GM18507 (cell line): ENCODE measurements at places on chromosomes 1 and 21.

DNA sequence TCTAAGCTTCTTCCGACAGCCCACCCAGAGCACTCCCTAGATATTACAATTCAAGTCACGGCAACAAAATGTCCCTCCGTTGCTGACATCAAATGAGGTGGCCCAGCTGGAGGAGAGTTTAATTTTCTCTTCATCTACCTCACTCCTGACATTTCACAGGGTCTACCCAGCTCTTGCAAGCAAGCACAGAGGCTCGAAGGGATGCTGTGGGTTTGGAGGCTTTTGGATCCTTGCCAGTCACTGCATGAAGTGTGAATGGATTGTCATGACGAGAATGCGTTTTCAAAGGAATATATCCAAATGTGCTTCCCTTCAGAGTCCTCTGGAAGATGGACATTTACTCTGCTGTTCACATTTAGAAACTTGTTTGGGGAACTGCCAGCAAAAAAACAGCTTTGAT lies 33.5 kb downstream of the CAPN8 start:
- DNase-seq = no peak

DNA sequence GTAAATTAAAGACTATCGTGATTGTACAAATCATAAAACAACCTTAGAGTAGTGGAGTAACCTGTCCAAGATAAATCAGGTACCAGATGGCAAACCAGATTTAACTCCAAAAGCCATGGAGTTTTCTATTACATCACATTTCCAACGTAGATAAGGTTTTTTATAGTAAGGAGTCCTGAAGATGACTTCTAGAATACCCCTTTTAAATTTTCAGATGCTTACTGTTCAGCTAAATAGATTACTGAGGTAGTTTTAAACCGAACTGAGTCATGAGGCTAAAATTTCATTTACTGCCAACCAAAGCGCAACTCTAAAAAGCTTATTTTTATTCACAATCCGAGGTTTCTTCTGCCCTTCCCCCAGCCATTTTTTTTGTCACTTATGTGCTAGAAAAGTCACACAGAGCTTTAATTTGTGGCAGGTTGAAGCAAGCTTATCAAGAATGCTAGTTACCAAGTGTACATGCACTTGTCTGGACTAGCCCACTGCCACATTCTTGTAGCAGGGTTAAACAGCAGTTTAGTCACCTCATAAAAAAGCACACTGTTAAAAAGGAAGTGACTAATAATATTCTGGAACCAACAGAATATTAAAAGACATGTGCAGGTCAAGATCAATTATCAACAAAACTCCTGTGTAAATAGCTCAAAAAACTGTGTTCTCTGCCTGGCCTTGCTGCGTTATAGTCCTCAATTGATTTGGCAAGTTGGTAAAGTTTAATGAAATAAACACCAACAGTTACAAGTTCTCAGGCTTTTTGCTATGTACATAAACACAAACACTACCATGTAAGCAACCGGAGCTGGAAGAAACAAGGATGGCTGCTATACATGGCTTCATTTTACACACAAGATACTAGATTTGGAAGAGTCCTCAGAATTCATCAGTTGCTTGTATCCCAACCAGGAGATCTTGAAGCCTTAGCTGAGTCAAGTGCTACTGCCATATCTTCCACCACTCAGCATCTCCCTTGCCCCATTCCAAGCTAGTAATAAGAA lies 180.3 kb upstream of the DMRTA2 start:
- DNase-seq = no peak

DNA sequence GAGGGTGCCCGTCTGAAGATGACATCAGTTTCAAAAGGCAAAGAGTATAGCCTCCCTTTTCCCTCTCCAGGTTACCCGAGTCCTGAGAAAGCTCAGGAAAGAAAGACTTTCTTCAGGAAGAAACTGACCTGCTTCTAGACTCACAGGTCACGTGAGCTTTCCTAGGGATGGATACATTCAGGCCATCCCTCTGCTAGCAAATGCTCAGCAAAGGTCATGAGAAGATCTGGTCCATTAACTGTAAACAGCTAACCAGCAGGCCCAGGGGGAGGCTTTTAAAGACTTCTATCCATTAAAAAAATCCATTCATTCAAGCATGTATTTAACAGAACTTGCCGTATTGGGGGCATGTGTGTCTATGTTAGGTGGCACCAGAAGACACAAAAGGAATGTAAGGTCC lies 605.5 kb downstream of the KIF26B start:
- no peak for DNase-seq

- DNase-seq = no peak
Observed at GRCh38 chr21:32748529-32748928, 20.7 kb upstream of the SYNJ1 start.

DNA sequence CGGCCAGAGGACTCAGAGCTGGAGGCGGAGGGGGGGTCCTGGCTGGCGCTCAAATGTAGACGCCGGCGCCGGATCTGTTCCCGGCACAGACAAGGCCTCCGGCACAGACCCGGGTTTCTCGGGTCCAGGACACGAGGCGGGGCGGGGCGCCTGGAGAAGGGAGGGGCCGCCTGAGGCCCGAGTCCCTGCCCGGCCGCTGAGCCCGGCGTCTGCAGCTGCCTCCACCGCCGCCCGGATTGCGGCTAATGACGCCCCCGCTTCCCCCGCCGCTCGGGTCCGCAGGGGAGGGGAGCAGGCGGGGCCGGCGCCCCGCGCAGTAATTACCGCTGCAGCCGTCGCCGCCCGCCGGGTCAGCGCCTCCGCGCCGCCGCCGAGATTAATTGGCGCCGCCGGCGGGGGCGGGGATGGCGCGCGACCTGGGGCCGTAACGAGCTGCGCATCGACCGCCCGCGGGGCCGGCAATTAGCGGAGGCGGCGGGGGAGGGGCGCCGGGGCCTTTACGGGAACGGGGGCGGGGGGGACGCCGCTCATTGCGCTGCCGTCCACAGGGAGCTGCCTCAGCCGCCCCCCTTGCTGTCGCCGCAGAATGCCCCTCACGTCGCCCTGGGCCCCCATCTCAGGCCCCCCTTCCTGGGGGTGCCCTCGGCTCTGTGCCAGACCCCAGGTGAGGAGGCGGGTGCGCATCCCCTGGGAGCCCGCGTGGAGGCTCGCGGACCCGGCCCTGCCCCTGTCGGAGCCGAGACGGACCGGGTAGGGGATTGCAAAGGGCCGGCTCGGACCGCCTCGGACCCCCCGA lies 17.3 kb downstream of the NOC2L start:
- DNase-seq = no peak

GRCh38 chr1:181656491-181656890 lies 173.2 kb downstream of the CACNA1E start:
- DNase-seq = no peak
